SJSA1 (cell line): ENCODE measurements at places on chromosomes 1 and 21.

DNA sequence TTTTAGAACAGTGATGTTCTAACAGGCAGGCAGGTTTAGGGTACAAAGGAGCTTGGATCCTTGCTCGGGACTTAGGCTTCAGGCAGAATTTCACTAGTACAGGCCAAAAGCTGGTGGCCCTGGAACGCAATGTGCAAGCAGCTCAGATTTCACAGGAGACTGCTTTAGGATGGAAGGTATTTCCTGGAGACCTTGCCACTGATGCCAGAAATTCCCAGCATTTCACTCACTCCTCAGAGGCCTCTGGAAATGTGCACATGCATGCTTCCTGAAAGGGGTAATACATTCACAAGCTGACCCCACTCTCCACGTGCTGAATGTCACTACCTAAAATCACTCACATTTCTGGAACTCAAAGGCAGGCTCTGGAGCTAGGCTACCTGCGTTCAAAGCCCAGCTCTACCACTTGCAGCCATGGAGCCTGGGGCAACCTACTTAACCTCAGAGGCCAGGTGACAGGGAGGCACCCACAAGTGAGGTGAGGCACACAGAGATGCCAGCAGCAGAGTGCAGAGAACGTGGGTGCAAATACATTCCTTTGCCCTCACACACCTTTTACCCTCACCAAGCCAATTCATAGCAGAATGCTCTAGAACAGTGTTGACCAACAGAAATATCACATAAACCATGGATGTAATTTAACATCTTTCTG, 56.5 kb downstream of the CDC7 start:
- no peak for DNase-seq

DNA sequence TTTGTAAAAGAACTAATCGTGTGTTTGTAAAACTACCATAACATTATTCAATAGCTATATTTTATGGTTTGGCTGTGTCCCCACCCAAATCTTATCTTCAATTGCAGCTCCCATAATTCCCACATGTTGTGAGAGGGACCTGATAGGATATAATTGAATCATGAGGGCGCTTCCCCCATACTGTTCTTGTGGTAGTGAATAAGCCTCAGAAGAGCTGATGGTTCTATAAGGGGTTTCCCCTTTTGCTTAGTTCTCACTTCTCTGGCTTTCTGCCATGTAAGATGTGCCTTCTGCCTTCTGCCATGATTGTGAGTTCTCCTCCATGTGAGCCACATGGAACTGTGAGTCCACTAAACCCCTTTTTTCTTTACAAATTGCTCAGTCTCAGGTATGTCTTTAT, 1372.3 kb downstream of the AMY1C start:
- no peak for DNase-seq

- peak; percentile 16 for DNase-seq
These were observed 55.6 kb downstream of the NKAIN1 start for GRCh38 chr1:31183927-31184554.

- DNase-seq: no peak
These were observed 38.9 kb downstream of the LEPR start for GRCh38 chr1:65459397-65459768.

DNA sequence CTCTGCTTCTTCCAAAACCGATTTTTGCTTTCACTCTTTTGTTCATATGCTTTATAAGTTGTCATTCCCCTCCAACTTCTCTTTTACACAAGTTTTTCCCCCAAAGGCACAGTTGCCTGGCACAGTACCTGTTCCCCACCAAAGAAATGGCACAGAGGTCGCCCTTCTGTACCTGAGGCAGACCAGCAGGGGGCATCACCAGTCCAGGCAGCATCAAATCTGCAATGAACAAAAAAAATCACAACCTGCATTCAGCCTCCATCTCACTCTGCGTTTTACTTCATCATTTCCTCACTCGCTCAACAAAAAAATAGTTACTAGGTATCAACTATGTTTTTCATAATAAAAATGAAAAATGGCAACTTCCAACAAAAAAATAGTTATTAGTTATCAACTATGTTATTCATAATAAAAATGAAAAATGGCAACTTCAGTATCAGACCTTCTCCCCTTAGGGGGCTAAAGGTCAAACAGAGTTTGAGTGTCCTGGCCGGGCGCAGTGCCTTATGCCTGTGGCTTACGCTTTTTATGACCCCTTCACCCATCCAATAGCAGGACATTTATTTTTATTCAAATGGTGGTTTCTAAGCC, 4.1 kb downstream of the EIF2D start:
- no peak for DNase-seq

DNA sequence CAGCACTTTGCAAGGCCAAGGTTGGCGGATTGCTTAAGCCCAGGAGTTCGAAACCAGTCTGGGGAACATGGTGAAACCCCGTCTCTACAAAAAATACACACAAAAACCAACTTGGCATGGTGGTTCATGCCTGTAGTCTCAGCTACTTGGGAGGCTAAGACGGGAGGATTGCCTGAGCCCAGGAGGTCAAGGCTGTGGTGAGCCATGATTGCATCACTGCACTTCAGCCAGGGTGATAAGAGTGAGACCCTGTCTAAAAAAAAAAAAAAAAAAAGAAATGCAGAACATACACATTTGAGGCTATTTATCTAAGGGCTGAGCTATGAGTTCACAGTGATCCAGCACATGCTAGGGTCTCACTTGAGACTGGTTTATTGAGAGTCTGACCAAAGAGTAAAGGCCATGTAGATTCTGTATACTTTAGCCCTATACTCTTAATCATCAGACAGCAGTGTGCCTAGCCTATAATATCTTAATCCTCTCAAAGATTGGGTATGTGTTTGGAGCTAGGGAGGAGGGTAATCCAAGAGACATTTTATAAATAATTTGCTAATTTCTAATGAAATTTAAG, 23.9 kb downstream of the RNF2 start:
- DNase-seq: no peak

GRCh38 chr1:156796340-156797097, 20.1 kb downstream of the SH2D2A start:
- DNase-seq: no peak

DNA sequence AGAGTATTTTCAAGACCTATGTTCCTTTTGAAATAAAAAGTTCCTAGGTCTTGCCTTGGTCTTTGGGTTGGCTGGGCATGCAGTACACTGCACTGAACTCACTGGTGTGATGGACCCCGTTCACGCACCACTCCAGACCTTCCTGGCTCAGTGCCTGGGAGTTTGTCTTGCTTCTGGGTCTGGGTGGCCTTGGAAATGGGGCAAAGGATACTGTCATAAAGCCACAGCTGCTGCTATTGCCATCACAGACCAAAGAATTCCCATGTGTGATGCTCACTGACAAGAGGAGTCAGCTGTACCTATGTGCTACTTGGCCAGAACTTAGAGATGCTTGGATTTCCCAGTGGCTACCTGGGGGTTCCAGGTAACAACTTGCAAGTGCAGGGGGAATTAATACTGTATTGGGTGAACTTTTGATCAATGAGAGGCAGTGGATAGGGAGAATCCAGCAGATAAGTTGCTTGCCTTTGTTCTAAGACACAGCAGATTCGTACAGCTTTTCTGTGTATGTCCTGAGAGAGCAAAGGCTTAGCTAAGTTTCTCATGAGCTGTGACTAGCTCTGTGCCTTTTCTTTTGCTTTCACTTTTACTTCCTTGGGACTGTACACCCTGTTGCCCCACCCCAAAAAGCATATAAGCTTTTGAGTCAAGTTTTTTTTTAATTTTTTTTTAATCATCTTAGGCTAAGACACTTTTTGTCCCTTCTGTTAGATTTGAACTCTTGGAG, 115.3 kb downstream of the RUNX1 start:
- no peak for DNase-seq

- DNase-seq: no peak
These were observed 5.4 kb downstream of the TUFT1 start for GRCh38 chr1:151545542-151545941.

DNA sequence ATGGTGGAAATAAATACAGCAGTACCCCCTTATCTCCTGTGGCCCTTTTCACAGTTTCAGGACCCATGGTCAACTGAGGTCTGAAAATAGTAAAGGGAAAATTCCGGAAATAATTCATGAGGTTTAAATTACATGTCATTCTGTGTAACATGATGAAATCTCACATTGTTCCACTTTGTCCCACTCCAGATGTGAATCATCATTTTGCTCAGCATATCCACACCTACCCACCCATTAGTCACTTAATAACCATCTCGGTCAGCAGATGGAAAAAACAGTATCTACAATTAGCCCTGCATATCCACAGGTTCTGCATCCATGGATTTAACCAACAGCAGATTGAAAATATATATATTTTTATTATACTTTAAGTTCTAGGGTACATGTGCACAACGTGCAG, 86.9 kb upstream of the GORAB start:
- DNase-seq: no peak

GRCh38 chr1:169387399-169387798, 19.4 kb downstream of the BLZF1 start:
- no peak for DNase-seq

DNA sequence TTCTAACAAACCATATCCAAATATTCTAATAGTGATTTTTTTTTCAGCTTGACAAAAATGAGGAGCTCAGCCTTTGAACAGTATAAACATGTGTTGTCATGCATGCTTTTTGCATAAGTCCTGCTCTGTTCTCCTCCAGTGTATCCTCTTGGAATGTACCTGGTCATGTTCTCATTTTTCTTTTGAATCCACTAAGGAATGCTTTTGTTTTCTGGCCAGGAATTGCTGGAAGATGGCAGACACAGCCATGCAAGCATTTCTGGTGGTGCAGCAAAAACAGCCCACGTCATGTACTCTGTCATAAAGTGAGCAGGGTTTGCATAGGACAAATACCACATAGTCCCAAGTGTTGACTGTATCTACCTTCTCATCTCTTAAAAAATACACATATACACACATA, 11.5 kb upstream of the PLD5 start:
- DNase-seq: no peak

GRCh38 chr21:42262831-42263231, 43.9 kb downstream of the ABCG1 start:
- peak; percentile 82 for DNase-seq

DNA sequence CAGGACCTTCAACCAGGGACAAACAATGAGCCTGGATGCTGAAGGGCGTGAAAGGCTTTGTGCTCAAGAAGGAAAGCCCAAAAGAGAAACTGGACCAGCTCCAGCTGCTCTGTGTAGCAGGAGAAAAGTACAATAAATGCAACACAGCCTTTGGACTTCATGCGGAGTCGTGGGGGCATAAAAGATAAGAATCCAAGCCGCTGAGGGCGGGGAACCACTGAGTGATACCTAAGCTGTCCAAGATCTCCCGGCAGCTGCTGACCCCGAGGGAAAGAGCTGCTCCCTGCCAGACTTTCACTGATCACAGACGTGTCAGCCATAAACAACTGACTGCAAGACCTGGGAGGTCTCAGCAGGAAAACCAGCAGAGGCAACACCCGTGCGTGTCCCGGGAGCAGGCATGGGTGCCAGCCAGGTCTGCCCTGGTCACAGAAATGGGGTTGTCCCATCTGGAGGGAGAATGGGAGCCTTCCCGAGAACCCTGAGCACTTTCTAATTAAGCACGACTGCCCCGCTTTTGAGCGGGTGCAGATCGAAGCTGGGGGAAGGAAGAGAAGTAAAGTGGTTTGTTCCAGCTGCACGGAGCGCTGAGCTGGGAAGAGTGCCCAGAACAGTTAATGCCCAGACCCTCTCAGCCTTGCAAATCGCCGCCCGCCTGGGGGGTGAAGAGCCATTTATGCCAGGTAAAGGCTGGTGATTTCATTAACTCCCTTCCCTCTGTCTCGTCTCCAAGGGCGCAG, 68.3 kb upstream of the TARDBP start:
- no peak for DNase-seq

GRCh38 chr1:224594360-224594759, 21.8 kb upstream of the CNIH3 start:
- DNase-seq: no peak

DNA sequence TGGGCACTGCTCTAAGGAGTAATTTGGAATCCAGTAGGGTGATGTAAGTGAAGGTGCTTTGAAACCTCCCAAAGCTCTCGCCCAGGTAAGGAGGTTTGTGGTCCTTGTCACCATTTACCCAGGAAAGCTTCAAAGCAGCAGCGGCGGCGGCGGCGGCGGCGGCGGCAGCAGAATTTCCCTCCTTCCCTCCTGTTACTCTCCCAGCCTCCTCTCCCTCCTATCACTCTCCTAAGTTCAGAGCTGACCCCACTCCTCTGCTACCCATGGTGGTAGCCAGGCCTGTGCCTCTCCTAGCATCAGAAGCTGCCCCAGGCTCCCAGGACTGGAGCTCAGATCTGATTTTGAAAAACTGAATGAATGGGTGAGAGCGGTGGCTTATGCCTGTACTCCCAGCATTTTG, 60.7 kb downstream of the ACBD3 start:
- DNase-seq: no peak

DNA sequence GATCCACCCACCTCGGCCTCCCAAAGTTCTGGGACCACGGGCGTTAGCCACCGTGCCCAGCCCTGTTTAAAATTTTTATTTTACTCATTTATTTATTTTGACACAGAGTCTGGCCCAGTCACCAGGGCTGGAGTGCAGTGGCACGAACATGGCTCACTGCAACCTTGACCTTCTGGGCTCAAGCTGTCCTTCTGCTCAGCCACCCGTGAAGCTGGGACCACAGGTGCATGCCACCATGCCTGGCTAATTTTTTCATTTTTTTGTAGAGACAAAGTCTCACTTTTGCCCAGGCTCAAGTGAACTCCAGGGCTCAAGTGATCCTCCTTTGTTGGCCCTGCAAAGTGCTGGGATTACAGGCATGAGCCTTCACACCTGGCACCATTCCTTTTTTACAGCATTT, 27.5 kb upstream of the DNAJC6 start:
- no peak for DNase-seq

GRCh38 chr1:58727364-58727763, 27.5 kb upstream of the MYSM1 start:
- DNase-seq: peak; percentile 92

GRCh38 chr1:154982341-154982740, 803 bp upstream of the FLAD1 start:
- no peak for DNase-seq

DNA sequence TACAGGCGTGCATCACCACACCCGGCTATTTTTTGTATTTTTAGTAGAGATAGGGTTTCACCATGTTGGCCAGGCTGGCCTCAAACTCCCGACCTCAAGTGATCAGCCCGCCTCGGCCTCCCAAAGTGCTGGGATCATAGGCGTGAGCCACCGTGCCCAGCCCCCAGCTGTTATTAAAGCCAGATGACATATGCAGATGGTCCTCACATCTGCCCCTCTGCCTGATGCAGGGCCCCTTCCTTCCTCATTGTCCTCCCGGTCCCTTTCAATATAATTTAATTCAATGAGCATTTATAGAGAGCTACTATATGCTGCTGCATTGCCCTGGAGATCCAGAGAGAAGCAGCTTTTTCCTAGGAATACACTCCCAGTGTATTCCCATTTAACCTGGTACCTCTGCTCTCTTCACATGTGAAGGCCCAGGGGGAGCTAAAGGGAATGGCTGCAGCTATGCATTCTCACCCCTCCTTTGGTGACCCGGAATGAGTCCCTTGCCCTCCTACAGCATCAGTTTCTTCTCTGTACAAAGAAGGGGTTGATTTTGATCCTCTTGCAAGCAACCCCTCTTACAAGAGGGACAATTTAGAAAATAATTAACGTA, 55.6 kb downstream of the L1TD1 start:
- DNase-seq: no peak

DNA sequence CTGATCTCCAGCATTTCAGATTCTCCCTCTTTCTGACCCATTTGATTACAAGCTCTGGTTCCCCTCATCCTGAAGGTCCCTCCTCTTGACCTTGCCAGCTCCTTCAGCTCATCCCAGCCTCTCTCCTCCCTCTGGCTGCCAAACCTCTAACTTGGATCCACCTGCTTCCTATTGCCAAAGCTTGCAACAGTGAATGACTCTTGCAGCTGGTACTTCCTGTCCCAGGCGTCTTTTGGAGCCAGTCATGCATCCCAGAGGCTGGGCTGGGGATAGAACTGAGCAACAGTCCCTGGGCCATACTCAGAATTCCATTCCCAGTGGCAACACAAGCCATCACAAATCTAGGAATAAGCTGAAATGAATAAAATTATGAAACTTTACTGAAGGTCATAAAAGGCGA, 27.7 kb upstream of the SPOCD1 start:
- DNase-seq: no peak
